ENCODE measurements at places on chromosomes 4 and X.

DNA sequence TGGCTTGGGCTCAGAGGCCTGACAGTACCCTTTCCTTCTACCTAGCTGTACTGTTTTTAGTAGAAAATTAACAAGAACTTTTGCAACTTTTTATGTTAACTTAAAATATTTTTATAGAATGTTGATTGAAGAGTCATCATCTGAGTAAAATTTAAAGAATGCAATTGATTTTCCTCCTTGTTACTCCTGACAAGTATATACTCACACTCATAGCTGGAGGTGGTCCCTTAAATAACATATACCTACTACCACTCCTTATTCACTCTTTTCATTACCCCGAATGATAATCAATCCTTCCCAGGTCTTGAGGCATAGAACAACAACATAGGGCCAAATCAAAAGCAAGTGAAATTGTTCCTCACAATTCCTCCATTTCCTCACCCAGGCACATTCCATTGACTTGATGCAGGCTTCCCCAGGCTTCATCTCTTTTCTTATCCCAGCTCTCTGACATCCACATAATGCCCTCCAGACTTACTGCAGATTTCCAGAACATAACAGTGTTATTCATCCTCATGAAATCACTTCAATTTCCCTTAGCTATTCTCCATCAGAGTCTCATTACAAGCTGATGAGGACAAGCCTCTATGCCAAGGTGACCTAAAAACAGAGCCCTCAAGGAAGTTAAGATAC, 73.2 kb upstream of the ANXA10 start:
- no peak for DNase-seq

DNA sequence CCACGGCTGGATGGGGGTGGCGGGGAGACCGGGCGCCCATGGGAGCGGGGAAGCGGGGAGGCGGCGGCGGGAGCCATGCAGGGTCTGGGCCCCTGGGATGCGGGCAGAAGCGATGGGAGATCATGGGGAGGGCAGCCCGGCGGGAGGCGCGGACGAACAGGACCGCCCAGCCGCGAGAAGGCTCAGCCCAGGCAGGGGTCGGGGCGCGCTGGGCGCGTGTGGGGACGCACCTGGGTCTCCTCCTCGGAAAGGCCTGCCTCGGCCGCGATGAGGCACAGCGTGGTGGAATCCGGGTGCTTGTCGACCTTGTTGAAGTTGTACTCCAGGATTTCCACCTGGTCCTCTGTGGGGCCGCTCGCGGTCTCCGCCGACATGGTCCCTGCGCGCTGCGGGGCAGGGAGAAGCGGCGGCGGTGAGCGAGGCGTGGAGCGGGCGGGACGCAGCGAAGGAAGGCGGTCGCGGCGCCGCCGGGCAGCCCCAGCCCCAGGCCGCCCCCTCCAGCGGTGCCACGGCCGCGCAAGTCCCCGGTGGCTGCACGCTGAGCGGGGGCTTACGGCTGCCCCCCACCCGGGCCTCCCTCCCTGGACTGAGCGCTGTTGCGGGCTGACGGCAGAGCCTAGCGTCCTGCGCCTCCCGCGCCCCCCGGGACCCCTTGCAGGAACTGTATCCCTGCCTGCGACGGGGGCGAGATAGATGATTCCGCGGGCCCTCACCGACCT, 25.3 kb downstream of the HOPX start:
- DNase-seq: no peak

GRCh38 chr4:81408341-81408740, 63.4 kb downstream of the RASGEF1B start:
- DNase-seq: no peak

GRCh38 chr4:120591038-120591437, 331.5 kb downstream of the PRDM5 start:
- DNase-seq: no peak

DNA sequence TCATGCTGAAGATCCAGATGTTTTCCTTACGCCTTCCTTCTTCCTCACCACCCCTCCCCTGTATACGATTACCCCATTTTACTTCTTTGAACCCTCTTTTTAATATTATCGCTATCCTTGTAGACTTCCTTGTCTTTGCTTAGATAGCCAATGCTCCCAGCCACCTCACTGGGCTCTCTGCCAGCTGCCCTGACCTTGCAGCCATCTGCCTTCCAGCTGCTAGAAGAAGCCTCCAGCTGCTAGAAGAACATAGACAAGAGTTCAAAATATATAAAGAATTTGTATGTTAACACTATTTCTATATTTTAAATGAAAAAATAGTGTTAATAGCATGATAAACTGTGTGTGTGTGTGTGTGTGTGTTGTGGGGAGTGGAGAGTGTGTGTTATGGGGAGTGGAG, 374.7 kb downstream of the ANKRD50 start:
- DNase-seq: no peak

DNA sequence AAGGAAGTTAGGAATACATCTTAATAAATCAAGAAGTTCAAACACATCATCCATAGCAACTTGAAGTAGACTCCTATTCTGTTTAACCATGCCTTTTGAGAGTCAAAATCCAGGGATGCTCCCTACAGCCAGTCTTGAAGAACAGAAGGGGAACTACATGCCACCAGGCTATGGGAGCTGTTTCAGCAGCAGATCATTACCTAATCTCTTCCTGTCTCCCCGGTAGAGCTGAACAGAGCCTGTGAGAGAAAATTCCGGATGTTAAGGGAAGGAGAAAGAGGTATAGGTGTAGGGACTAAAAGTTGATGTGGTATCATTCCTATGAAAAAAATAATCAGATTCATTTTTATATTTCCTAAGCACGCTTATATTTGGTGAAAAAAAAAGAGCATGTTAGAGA, 352.2 kb downstream of the SPRY1 start:
- no peak for DNase-seq

DNA sequence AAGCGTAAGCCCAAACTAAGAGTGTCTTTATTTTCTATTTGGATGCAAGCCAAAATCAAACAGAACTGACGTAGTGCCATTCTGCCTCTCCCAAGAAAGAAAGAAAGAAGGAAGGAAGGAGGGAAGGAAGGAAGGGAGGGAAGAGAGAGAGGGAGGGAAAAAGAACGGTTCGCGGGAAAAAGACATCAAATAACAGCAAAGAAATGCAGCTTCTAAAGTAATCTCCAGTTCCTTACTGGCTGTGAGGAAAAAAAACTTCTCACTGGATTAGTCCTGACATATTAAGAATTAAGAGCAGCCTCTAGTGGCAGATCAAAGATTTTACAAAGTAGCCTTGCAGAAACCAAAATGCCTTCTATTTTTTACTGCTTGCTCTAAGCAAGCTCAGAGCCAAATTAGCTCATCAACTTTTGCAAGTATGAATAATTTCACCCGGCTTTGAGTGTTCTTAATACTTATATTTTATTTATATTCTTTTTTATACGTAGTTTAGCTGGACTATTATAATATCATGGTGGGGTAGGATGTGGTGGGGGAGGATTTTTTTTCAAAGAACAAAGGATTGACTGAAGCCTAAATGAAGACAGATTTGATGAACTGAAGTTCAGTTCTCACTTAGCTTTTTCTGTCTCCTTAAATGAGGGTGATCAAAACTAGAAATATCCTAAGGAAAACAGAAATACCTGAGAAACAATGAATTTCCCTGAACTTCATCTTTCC, 36.6 kb downstream of the PITX2 start:
- peak; percentile 73 for DNase-seq

- no peak for DNase-seq
Measured at GRCh38 chrX:3142259-3143042, 101.2 kb downstream of the ARSF start.

DNA sequence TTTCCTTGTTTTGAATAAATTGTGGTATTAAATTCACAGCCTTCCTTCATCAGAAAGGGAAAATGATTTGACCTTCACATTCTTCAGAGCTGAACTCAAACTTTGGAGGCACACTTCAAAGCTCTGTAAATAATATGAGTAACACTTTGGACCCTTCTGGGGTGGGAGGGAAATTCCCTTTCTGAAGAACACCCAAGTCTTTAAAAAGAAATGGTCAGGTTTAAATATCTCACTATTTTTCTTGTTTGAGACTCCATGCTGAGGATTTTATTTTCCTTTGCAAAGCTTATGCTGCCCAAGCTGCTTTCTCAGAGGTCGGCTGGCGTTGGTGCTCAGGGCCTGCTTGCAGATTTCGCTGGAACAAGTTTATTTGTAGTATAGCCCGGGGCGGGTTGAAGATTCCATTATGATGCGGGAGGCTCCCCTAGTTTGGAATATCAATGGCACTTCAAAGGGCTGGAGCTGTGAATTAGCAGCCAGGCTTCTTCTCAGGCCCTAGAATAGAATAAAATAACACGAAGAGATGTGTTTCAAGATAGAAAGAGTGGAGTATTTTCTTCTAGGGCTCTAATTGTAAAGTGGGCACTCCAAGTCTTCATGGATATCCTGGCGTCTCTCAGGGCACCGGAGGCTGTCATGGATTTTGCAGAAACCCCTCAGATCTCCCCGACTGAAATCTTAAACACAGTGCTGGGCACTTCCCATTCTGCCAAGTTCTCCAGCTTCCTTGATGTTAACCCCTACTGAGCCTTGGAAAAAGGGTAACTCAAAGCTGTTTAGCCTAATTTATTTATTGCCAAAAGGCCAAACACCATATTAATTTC, 315.6 kb downstream of the GPAT3 start:
- no peak for DNase-seq

- DNase-seq: no peak
Measured at GRCh38 chr4:8905226-8905772, 33.7 kb upstream of the HMX1 start.

GRCh38 chr4:113057891-113058290, 8.4 kb downstream of the ANK2 start:
- no peak for DNase-seq

GRCh38 chr4:146834263-146835034, 111.2 kb downstream of the TTC29 start:
- DNase-seq: no peak

- no peak for DNase-seq
Measured at GRCh38 chrX:155995321-155995875, 2.1 kb upstream of the IL9R start.

- DNase-seq: no peak
Measured at GRCh38 chr4:77014256-77014655, 61.5 kb downstream of the CCNI start.

DNA sequence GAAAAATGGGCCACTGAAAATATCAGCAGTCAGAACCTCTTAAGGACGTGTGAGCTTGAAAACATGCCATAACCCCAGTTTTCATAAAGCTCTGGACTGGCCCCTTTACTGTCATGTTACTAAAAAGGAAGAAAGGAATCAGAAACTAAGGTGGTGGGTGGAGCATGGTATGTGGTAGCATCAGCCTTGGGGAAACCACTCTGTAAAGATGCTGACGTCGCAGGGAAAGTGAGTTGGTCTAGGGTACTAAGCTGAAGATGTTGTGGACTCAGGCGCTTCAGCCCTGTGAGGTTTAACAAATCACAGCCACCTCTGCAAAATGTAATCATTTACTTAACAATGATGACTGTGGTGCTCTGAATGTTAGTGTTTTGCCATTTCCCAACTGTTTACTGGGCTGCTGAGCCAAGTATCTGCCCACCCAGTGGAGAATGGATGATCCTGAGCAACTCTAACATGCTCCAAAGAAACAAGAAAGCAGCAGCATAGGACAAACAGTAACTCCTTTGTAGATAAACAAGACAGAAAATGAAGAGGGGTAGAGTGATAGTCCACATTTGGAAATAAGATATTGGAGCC, 33.4 kb downstream of the C4orf54 start:
- DNase-seq: no peak

- peak; percentile 54 for DNase-seq
Measured at GRCh38 chrX:16664626-16665025, 14.7 kb downstream of the S100G start.

GRCh38 chrX:70262952-70263567, 3.1 kb upstream of the P2RY4 start:
- peak; percentile 67 for DNase-seq

DNA sequence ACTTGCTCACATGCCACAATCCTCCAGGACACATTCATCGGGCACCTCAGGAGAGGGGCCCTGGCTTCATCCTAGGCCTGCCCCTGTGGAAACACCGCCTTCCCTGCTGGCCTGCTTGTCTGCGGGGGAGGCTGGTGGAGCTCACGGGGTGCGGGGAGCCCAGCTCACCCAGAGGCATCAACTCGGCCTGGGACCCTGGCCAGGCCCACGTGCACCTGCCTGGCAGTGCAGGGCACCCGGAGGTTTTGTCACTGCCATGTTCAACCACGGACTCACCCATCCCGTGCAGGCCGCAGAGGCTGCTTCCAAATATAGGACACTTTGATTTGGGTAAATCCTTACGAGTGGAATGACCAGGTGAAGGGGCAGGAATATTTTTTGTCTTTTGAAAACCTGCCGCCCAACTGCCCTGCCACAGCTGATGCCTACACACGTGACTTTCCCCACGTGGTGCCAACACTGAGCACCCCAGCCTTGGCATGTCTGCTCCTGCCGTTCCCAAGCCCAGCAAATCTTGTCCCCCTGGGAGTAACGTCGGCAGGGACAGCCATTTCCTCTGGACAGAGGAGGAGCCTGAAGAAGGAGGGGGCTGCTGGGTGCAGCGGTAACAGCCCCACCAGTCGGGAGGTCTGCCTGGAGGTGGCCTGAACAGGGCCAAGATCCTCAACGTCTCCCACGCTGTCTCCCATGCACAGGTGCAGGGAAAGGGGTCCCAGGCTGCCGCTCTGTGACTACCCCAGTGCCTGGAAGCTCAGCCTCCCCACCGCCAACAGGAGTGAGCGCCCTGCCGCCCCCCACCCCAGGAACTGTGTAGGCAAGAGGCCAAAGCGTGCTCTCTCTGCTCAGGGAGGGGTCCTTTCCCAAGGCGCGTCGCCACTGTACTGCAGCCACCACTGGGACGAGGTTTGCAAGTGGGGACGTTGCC, 8.5 kb downstream of the MXD4 start:
- no peak for DNase-seq

DNA sequence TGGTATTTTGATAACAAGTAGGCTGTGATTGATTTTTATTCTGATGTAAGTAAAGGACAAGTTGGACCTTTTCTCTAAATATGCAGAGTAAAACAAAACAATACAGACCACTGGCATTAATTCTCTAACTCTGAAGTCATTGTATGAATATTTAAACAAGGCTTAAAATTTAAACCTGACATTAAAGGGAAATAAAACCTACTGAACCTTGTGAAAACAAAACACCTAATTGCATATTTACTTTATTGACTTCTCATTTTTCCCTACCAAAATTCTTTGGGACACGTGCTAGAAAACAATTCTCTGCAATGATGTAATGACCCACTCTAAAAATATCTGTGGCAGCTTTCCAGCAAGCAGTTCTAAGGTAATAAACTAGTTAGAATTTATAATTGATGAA, 369.7 kb upstream of the TRAM1L1 start:
- DNase-seq: no peak

- no peak for DNase-seq
Measured at GRCh38 chr4:47720787-47721186, 117.1 kb downstream of the CORIN start.

GRCh38 chr4:186726426-186727168, 2.9 kb upstream of the FAT1 start:
- no peak for DNase-seq

GRCh38 chrX:132271311-132271778, 52.1 kb upstream of the RAP2C start:
- DNase-seq: no peak

- no peak for DNase-seq
Measured at GRCh38 chr4:147836807-147837206, 104.9 kb downstream of the ARHGAP10 start.

DNA sequence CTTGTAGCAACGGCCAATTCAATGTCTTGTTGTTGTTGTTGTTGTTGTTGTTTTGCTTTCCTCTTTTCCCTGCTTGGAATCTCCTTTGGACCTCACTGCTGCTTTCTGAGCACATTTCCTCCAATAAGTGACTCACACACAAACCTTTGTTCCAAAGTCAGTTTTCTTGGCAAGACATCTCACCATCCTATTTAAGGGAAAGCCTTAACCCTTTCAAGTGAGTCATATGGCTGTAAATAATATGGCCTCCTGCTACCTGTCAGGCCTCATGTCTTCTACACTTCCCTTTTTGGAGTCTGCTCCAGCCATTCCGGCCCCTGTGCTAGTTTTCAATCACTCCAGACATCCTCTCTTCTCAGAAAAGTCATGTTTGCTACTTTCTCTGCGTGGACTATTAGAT, 79.5 kb upstream of the MAGEB10 start:
- DNase-seq: no peak
